Amniotic epithelial cell (primary cell): ENCODE measurements at places on chromosomes 4 and X.
A peak's percentile ranks its signal among the peaks of the same experiment; 100 is the strongest.

DNA sequence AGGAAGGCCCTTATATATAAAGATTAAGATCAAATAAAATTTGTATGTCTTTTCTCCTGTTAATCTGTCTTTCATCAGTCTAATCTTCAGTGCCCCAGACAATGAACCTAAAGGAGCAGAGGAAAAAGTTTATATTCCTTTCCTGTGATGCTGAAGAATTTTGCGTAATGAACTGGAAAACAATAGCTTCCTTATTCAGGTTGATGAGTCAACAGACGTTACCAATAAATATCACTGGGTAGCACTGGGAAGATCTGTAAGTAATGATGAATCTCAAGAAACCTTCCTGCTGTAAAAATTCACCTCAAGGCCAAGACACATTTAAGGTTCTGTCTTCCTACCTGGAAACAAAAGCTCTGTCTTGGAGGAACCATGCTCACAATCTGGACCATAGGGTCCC lies 25.5 kb downstream of the CDKN2AIP start:
- DNase-seq: peak; percentile 25

DNA sequence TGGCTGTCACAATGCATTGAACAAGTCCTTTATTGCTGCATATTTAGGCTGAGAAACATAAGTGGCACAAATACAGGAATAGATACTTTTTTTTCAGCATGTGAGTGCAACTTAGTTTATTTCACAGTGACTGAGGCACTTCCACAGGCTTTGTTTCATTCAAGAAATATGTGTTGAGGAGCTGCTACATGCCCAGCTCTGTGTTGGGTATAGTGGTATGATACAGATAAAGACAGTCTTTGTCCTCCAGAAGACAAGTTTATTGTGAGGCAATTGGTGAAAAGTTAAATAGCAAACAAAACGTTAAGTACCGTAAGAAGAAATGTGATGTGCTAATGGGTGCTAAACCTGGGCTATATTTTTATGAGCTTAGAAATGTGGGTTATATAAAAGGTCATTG lies 186.4 kb downstream of the SPRY1 start:
- no peak for DNase-seq

DNA sequence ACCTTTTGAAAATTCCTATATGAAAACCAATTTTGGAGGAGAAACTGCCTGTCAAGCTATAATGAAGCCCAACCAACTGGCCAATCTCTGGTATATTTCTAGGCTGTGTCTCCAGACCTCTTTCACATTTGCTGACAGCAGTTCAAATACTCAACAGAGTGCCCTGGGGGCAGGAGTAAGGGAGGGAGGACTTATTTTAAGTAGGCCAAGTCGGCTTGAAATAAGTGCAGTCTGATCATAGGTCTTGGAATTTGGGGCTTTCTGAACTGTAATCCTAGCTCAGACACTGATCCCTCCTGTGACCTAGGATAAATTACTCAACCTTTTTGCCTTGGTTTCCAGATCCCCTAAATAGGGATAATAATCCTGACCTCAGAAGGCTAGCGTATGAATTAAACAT lies 59.4 kb upstream of the SLC7A11 start:
- DNase-seq: peak; percentile 7

- DNase-seq: no peak
Observed at GRCh38 chr4:114250439-114250891, 271.0 kb upstream of the ARSJ start.

- no peak for DNase-seq
Observed at GRCh38 chr4:14701896-14702295, 300.4 kb upstream of the CPEB2 start.

GRCh38 chrX:41148553-41148952 lies 63.3 kb downstream of the USP9X start:
- peak; percentile 67 for DNase-seq

GRCh38 chr4:82232891-82233290 lies 140.9 kb downstream of the HNRNPD start:
- no peak for DNase-seq

DNA sequence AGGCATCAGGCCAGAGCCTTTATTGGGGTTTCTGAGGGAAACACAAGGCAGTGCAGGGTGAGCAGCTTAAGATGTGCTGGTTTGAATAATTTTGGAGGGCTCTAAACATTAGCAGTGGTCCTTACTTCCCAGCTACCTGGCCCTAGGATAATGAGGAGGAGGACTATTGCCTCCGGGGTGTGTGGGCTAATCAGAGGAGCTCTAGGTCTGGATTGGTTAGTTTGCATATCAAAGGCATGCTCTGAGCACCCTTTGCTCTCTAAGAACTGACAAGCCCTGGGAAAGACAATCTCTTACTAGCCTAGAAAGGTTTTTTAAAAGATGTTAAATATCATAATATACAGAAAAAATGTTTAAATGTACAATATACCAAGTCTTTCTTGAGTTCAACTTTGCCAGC lies 58.4 kb downstream of the RXFP1 start:
- no peak for DNase-seq

GRCh38 chr4:155342142-155342541 lies 34.6 kb downstream of the MAP9 start:
- DNase-seq: peak; percentile 51
